ENCODE measurements at places on chromosomes 3 and 15.

GRCh38 chr15:31086344-31086743, 15.2 kb downstream of the TRPM1 start:
- DNase-seq: peak; percentile 55

- no peak for DNase-seq
Observed at GRCh38 chr15:33314069-33314468, 3.3 kb downstream of the RYR3 start.

- peak; percentile 88 for DNase-seq
Observed at GRCh38 chr15:47717036-47717612, at the start of gene SEMA6D. SEMA6D (plus strand) TSS chr15:47717505; CDS start chr15:47759799, 42,294 bp downstream.

- no peak for DNase-seq
Observed at GRCh38 chr3:50587373-50587772, 18.1 kb downstream of the HEMK1 start.

DNA sequence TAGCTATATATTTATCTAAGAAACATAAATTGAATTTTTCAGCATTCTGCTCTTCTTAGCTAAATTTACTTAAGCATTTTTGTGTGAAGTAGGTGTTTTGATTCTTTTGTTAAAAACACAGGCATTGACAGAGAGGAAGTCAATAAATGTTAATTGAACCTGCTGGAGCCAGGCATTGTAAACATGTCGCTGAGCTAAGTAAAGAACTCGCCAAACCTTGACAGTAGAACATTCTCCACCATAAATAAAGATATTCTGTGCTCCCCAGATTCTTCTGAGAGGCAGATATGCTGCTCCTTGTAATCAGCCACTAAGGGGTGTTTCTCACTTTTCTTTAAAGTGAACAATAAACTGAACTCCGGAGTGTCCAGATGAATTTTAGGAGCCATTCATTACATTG, 38.4 kb downstream of the SYNM start:
- DNase-seq: peak; percentile 5

- DNase-seq: no peak
Observed at GRCh38 chr3:110894574-110894973, 177.0 kb upstream of the NECTIN3 start.

DNA sequence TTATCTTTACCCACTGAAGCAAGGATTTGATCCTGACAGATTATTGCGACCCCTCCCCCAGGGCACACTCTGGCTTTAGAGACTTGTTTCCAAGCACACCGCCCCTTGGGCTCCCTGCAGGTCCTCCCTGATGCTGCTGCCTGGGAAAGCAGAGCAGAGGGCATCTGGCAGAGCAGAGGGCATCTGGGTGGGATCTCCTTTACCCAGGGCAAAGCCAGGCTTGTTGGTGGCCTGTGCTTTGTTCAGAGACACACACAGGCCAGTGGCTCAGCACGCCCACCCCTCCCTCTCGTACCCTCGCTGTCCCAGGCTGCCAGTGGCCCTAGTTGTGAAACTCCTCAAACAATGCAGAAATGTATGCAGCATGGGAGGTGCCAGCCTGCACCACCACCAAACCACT, 4.8 kb downstream of the KLF13 start:
- no peak for DNase-seq

DNA sequence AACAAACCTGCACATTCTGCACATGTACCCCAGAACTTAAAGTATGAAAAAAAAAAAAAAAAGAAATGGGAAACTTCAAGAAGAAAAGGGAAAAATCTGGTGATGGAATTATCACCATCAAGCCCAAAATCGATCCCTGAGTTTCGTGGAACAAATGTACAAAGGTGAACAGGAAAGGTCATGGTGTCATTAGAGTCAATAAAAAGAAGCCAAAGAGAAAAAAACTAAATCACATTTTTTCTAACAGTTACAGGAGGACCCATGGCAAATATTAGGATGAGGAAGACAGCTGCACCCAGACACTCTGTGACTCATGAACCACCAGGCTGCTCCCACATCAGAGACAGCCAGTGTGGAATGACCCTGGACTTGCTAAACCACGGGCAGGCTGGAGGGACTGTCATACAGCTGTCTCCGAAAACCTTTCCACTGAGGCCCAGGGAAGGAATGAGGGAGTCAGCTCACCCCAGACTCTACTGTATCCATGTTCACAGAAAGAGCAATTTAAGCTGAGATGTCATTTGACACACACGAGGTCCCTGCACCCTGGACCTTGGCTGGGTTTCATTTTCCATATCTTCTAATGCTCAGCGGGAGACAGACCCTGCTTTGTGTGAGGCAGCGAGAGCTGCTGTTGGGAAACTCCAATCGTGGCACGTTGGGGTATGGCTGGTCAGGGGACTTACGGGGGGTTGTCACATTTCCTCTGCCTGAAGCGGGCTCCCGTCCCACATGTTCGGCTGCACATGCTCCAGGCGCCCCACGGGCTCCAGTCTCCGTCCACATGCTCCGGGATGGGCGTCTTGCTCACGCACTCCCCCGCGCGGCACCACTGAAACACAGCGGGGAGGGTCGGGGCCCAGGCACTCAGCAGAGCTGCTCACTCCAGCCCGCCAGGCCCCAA, 210.2 kb downstream of the ADAMTS17 start:
- DNase-seq: no peak

GRCh38 chr3:172135185-172135584, 95.8 kb downstream of the FNDC3B start:
- DNase-seq: no peak

DNA sequence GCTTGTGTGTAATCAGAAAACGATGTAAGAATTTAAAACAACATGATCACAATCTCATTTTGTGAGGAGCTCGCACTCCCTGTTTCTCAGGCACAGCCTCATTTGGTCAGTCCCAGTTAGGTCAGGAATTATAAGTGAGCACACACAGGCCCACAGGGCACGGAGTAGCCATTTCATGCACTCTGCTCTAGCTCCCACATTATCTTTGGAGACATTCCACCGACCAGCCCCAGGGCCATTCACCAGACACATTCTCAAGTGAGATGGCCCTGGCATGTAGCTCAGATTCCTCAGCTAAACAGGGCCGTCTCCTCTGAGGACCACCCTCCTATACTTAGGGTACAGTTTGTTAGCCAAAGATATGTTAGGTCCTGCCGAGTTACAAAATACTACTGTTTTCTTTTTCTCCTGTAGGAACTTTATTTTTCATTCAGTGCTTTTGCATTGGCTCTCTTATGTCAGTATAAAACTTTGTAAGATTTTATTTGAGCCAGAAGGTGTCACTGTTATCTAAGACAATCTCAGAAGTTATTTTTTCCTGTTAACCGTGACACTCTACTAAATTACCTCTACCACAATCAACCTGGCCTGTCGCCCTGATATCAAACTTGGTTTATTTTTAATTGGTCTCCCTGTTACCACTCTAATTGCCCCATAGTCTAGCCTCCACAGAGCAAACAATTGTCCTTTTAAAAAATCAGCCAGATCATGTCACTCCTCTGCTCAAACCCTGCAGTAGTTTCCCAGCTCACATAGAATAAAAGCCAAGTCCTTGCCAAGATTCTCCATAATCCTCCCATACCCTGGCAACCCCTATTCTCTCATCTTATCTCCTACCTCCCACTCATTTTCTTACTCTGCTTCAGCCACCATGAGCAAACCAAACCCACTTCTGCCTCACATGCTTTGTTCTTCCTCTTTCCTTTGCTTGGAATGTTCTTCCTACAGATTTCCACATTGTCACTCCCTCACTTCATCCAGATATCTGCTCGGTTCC, 105.7 kb downstream of the PPP2R3A start:
- DNase-seq: no peak

- no peak for DNase-seq
Observed at GRCh38 chr15:74674161-74674560, 21.7 kb downstream of the EDC3 start.

DNA sequence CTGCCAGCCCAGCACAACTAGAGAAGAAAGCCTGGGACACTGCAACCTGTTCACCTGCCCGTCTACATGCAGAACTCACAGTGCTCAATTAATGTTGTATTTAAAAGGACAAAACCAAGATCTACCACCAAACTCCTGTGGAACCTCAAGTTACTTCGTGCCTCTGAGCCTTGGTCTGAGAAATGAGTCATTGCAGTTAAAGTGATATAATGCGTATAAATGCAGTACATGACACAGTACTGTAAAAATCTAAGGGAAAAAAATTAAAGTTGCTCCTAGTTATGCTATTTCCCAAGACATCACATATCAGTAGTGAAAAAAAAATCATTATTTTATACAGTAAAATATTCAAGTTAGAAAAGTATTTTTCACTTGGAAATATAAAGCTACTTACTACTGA, 138.9 kb downstream of the ZIC4 start:
- DNase-seq: no peak

GRCh38 chr3:193816656-193817311, 223.8 kb downstream of the OPA1 start:
- peak; percentile 84 for DNase-seq

GRCh38 chr3:136883967-136884720, 22.1 kb downstream of the NCK1 start:
- DNase-seq: no peak

- DNase-seq: no peak
Observed at GRCh38 chr3:128568602-128569490, 75.8 kb upstream of the GATA2 start.

- DNase-seq: no peak
Observed at GRCh38 chr15:98625614-98626013, 22.7 kb upstream of the IGF1R start.

DNA sequence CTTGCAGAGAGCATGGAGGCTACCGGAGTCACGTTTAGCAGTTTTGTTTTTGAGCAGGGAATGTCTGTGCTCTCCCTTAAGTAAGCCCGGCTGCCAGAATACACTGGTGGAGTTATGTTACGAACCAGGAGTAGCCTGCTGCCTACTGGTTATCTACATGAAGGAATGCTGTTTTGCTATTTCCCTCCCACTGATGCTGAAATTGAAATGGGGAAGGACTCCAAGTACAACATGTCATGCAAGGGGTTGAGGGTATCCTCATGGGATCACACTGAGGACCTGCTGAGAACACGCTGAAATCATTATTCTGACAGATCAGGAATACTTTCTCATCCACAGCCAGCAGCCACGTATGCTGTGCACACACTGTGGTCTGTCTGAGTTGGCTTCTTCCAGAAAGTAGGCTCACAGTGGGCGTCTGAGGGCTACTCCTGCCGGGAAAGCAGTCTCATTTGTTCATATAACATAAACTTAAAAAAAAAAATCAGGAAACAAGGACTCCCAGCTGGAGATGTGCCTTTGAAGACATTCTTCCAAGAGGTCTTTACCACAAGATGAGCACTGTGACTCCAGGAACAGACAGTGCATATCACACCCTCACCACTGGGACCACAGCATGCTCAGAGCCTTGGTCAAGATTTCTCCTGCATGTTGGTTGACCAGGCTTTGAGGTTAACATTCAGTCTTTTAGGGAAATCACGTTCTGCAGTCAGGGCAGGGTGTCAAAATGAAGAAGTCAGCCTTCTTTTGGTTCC, 300.4 kb upstream of the RASGRP1 start:
- DNase-seq: no peak

DNA sequence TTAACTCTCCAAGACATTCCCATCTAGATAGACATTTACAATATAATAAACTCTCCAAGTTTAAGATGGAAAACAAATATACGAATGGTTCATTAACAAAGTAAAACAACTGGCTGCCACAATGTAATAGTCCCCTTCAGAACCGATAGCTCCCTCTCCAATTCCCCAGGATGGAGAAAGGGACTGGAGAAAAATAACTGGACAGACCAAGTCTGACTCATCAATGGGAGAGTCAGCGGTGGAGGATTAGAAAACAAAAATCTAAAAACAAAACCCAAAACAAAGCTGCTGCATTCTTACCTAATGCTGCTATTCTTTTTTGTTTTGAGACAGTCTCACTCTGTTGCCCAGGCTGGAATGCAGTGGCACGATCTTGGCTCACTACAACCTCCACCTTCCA, 468.1 kb downstream of the SHQ1 start:
- no peak for DNase-seq

DNA sequence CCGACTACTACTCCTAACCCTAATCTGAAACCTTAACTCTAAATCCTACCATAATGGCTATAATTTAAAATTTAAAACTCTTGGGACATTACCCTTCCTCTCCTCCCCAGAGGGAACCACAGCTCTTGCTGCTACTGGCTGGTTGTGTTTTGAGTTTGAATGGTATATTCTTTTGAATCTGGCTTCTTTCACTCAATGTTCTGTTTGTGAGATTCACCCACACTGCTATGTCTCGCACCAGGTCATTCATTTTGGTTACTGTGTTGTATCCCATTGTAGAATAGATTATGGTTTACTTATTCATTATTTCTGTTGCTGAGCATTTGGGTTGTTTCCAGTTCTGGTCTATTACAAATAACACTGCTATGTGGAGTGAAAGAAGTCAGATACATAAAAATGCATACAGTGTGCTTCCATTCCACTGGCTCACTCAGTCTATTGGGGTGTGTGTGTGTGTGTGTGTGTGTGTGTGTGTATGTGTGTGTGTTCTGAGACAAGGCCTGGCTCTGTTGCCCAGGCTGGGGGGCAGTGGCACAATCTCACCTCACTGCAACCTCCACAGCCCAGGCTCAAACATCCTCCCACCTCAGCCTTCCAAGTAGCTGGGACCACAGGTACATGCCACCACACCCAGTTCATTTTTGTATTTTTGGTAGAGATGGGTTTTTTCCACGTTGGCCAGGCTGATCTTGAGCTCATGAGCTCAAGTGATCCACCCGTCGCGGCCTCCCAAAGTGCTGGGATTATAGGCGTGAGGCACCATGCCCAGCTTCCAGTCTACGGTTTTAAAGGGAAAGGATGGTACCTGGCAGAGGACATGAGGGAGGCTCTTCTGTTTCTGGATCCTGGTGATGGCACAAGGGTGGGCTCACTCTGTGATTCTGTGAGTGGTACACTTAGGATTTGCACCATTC, 19.2 kb upstream of the SYNM start:
- DNase-seq: peak; percentile 44

GRCh38 chr15:97761110-97761509, 199.4 kb upstream of the ARRDC4 start:
- DNase-seq: no peak

GRCh38 chr3:67090474-67090873, 92.4 kb downstream of the KBTBD8 start:
- no peak for DNase-seq

- DNase-seq: no peak
Observed at GRCh38 chr3:120357807-120358206, 8.7 kb upstream of the LRRC58 start.

DNA sequence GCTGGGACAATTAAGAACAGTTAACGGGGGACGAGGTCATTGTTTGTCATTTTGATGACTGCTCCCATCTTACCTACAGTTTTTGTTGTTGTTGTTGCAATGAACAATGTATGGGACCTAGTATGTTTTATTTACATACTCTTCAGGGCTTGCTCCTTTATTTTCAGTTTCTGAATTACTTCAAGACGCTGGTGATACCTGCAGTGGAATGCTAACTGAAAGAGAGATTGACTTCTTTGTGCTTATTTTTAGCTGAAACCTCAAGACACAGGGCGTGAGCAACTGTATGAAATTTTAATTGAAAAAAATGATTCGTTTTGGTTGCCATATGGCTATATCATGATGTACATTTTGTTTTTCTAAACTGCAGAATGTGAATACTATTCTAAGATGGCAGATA, 297.9 kb downstream of the EDEM1 start:
- DNase-seq: no peak

All from posterior vena cava (tissue), 2 donors.